ENCODE measurements at places on chromosomes 12 and 14.
A peak's percentile ranks its signal among the peaks of the same experiment; 100 is the strongest.

DNA sequence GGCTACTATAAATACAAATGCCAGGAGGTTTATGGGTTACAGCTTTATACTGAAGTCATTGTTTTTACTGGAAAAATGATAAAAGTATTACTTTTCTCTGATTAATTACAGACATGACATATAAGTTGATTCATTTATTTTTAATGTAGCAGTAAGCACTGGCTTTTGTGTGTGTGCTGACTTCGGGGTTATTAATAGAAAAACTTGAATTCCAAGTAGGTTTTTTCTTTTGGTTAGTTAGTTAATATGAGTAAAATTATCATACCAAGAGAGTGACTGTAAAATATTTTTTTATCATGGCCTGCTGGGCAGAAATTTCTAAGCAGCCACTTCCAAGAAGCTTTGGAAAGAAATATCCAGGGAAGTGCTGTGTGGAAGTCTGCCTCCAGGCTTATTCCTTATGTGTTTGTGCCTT is 56.4 kb downstream of the IFT81 start:
- DNase-seq: peak; percentile 43

- DNase-seq: peak; percentile 9
These were observed 412.3 kb downstream of the RPS29 start for GRCh38 chr14:49173765-49174373.

DNA sequence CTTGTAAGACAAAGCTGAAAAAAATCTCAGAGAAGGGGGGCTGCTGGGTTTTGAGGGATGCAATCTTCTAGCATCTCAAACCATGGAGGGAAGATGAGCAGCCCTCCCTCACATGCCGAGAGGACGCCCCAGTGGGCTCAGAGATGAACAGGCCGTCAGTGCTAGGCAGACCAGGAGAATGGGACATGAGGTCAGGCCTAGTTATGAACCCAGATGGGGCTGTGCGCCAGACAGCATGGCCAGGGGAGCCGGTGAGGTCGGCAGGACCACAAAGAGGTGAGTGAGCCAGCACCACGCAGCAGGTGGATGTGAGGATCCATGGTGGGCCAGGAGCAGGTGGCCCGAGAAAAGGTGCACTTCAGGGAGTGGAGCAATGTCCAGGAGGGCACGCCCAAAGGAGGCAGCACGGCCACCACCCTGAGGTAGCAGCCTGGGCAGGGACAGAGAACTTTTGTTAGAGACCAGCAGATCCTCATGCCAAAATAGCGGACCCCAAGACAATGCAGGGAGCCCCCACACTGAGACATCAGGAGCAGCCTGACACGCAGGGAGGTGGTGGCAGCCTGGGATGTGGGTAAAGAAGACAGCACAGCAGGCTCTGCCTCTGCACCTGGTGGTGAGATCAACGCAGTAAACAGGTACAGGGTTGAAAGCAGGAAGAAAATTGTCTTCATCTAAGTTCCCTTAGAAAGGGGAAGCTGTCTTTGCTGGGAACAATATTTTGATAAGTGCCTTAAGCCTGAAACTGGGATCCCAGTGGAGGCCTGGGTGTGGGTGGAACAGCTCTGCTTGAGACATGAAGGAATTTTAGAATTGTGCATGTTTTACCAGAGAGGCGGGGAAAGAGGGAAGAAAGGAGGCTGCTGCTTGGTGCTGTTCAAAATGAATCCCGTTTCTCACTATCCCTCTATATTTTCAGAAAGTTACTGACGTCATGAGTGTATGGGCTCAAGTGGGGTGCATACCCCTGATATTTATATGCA is 17.8 kb upstream of the MCRS1 start:
- no peak for DNase-seq

GRCh38 chr14:104598039-104598909 is 6.3 kb downstream of the TMEM179 start:
- DNase-seq: no peak

DNA sequence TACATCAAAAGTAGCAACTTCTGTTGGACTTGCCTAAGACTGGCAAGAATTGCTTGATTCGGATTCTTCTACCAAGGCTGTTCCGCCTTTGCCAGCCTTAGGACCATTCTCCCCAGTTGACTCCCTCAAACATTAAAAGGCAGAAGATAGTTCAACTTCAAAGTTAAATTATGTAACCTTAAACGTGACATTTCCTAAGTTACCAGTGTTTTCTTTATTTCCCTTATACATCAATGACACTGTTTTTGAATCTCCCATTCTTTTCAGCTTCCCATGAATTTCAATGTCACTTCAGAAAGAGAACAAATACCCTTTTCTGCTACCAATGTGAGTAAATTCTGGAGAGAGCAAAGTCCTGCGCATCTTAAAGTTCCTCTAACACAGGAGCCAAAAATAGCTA is 25.2 kb downstream of the CAPRIN2 start:
- no peak for DNase-seq

GRCh38 chr12:5758347-5758746 is 186.7 kb downstream of the ANO2 start:
- no peak for DNase-seq

All from stromal cell of bone marrow (primary cell).